ENCODE measurements at places on chromosomes 1 and 21.

DNA sequence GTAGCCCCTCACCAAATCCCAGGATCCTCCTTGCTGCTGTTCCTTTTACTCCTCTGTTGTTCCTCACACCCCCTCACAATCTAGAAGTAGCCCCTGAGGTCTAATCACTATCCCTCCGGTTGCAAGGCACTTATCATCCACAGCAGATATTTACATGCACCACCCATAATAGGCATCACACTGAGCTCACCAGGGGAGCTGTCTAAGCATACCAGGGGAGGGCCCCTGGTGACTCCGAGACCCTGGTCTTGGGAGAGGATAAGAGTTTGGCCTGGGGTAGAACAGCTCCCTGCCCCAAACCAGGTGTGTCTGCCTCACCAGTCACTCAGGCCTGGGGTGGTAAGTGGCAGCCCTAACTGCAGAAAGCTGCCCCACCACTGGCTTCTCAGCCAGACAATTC, 37.3 kb upstream of the ZC3H12A start:
- no peak for DNase-seq

DNA sequence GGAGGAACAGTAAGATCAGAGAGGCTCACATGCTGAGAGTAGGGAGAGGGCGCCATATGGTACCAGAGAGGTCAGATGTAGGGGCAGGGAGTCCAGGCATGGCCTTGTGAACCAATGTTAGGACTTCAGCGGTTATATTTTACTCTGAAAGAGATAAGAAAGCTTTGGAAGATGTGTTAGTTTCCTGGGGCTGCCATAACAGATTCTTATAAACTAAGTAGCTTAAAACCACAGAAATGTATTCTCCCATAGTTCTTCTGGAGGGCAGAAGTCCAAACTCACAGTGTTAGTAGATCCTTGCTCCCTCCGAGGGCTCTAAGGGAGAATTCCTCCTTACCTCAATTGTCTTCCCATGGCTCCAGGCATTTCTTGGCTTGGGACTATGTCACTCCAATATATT, 502.5 kb upstream of the ADGRL2 start:
- no peak for DNase-seq

- no peak for DNase-seq
Measured at GRCh38 chr1:231124746-231125145, 37.1 kb upstream of the TRIM67 start.

- DNase-seq = no peak
Measured at GRCh38 chr1:8092657-8093056, 66.5 kb upstream of the ERRFI1 start.

- DNase-seq = no peak
Measured at GRCh38 chr1:232017759-232018158, 391.2 kb downstream of the DISC1 start.

DNA sequence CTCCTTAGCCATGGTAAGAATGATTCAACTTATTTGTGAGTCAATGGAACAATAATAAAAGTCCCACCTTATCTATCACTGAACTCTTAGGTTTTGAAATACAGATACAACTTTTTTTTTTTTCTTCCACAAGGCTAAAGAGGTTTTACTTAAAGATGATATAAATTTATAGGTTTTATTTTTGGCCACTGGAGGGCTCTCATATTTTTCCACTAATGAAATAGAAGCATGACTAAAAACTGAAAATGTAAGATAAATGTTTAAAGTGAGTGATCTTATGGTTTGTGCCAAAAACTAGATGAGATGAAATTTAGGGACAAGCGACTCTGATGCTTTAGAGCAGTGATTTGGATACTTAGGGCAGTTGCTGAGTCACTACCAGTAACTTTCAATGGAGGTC, 499.0 kb downstream of the NUF2 start:
- DNase-seq = no peak

- DNase-seq = no peak
Measured at GRCh38 chr21:44618909-44619308, 7.0 kb downstream of the KRTAP10-8 start.

DNA sequence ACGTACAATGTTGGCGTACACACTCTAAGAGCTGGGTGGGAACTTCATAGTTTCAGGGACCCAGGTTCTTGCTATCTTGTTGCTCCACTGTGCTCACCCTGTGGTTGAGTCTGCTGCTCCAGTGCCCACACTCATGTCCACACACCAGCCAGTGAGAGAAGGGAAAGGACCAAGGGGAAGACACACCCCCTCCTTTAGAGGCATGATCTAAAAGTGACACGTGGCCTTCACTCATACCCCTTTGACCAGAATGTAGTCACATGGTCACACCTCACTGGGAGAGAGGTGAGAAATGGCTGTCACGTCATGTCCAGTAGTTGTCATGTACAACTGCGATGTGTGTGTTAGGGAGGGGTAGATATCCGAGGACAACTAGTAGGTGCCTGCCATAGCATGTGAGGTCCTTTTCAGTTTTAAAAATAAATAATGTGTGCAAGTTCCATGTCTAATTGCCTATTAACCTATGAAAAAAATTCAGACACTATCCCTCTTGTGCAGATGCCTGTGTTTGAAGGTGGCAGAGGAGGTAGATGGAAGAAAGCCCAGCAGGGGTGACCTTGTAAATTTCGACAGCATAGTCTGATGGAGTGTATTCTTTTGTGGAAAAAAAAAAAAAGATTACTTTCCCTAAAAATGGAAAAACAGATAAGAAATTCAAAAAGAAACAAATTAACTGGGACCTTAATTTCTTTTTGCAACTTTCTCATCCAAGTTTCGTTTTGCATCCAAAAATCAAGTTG, 149.6 kb downstream of the C1orf21 start:
- DNase-seq = no peak

DNA sequence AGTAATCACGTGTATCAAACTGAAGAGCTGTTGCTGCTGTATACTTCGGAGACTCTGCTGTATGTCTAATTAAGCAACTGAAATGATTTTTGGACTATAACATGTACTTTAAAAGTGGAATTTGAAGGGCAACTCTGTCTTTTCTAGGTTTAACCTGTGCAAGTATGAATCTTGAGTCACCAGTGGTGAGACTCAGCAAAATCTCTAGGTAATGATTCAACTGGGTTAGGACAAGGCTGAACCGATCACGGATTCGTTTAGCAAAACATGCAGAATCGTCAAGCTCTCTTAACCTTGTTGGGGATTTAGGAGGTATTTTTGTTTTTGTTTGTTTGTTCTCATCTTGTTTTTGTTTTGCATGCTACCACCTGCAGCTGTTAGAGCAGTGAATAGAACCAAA, 149.6 kb downstream of the CYYR1 start:
- no peak for DNase-seq
